ENCODE measurements at places on chromosomes 3 and 15.

GRCh38 chr3:37680401-37680800 is 181.3 kb upstream of the CTDSPL start:
- no peak for DNase-seq

DNA sequence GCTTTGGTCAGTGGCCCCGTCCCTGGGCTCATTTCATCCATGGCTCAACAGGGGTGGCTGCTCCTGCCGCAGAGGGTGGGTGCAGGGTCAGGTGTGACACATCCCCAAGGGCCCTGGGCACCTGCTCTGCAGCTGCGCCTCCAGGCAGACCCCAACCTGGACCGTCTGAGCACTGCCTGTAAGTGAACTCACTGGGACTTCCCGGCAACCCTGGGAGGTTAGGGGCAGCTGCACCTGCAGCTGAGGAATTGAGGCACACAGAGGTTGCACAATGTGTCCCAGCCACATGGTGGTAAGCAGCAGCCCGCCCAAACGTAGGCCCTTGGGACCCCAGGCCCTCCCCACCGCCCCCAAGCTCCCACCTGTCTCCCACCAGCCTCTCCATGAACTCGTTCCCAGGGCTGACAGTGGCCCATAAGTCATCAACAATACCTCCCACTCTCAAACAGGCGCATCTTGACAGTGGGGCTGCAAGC is 55.1 kb downstream of the PLXNA1 start:
- DNase-seq = no peak

- no peak for DNase-seq
Observed at GRCh38 chr3:125638799-125639198, 43.5 kb upstream of the OSBPL11 start.

DNA sequence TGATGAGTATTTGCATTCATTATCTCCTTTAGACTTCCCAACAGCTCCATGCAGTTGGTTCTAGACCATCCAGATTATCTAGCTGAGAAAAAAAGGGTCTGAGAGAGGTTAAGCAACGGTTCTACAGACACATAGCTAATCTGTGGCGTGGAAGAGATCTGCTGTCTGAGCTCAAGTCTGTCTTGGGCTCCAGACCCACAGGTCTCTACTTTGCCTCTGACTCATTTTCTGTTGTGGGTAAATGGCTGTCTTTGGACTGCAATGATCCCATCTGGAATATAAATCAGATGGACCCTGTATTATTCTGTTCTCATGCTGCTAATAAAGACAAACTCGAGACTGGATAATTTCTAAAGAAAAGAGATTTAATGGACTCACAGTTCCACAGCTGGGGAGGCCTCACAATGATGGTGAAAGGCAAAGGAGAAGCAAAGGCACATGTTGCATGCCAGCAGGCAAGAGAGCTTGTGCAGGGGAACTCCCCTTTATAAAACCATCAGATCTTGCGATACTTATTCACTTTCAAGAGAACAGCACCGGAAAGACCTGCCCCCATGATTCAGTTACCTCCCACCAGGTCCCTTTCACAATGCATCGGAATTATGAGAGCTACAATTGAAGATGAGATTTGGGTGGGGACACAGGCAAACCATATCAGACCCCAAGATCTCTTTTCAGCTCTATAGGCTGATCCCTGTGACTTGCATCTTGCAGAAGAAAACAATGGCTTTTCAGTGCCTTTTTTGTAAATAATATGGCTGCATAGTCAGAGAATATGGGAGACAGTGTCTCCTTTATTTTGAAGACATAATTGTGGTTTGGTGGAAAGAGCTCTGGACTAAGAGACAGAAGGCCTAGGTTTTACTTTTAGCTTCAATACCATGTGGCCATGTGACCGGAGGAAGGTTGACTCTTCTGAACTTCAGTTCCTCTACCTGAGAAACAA is 24.7 kb downstream of the CEMIP start:
- DNase-seq = no peak

GRCh38 chr3:37197810-37198371 is 23.5 kb upstream of the LRRFIP2 start:
- no peak for DNase-seq

DNA sequence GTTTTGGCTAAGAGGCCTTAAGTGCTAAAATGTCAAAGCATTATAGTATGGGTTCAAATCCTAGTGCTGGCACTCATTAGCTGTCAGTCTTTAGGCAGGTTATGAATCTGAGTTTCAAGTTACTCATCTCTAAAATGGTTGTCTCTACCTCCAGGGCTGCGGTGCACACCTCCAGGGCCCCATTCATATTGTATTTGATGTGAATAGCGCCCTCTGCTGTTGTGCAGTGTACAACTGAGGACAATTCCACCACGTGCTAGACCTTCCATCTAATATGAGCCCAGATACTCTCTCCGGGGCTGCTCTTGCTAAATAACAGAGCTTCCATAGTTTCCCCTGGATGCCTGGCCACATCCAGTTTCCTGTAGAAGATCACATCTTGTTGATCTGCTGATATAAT is 54.3 kb downstream of the OXNAD1 start:
- no peak for DNase-seq

DNA sequence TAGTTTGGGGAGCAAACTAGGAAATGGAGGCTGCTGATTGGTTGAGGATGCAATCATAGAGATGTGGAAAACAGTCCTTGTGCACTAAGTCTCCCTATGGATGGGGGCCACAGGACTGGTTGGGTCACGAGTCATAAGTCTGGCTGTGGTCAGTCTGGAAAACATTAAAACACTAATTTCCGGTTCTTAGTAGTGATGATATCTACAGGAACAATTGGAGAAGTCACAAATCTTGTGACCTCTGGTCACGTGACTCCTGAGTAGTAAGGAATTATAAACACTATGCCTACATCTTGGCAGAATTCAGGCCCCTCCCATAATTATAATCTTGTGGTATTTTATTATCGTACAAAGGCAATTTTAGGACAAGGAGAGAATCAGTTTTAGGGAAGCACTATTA is 317.3 kb upstream of the ARPP21 start:
- no peak for DNase-seq

GRCh38 chr15:78088773-78089080 is 3.6 kb upstream of the SH2D7 start:
- DNase-seq = no peak

DNA sequence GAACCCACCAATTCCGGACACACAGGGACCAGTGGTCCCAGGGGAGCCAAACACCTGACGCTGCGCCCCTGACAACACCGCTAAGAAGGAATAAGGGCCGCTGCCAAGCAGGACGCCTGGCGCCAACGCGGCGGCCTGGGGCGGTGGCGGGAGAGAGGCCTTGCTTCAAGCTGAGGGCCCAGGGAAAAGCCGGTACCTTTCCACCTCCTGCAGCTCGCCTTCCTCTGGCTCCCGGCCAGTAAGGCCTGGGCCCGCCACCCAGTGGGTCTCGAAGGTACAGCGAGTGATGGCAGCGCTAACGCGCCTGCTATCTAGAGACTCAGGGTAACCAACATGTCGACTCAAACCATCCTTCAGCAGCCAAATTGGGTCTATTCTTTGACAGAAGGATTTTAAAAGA is 1074.1 kb downstream of the SI start:
- DNase-seq = no peak

DNA sequence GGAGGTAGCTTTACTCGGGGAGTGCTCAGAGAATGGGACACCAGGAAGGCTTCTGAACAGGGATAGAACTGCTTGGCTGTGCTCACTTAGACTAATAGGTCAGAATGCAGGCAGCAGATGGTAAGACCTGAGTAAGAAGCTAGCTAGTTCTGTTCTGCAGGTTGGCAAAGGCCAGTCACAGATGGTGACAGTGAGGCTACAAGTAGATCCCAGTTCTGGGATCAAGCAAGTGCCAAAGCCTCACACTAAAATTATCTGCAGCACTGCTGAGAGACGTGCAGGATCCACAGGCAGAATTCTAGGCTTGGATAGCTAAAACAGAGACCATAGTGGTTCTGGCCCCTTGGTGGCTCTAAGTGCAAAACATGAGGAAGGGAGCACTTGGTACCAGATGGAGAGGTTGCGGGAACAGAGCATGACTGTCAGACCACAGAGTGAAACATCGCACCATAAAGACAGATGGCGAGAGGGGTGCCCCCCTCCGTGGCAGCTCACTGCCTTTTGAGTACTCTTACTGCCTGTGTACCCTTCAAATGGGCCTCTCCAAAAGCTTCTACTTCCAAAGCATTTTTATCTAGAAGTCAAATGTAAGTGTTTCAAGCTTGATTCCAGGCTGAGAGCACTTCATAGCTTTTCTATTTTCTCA is 3.6 kb upstream of the GLCE start:
- DNase-seq = no peak

DNA sequence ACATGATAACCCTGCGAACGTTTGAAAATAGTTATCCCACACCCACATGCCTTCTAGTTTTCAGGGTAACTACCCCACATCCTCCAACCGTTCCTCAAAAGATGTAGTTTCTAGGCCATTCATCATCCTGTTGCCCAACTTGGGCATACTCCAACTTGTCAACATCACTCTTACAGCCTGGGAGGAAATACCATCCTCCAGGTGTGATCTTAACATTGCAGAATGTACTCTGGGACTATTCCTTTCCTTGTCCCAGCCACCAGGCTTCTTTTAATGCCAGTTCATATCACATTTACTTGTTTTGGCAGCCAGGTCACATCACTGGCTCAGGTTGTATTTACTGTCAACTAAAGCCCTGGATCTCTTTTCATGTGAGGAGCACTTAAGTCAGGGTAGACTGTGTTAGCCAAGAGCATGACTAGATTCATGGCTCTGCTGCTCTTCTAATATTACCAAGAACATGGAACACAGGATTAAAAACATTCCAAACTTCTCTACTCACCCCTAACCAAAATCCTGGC is 4.0 kb upstream of the DENND6A start:
- no peak for DNase-seq

GRCh38 chr3:33980252-33980651 is 181.8 kb downstream of the PDCD6IP start:
- no peak for DNase-seq

Data from GM19239 (cell line).